ENCODE measurements at places on chromosomes 16 and 17.

DNA sequence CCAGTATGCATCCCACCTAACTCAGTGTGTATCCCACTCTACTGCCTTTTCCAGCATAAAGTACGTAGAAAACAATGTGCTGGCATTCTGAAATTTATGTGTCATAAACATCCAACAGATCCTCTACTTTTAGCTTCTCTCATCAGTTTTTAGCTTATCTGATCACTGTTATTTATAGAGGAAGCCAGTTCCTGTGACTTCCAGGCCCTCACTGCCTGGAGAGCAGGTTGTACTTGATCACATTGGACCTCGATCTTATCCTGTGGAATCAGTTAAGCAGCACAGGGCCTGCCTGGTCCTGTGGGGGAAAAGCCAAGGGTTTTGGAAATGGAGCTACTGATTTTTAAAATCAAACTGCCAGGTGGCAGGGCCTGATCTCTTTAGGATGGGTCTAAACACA is 30.8 kb downstream of the PRSS54 start:
- DNase-seq, result no peak

DNA sequence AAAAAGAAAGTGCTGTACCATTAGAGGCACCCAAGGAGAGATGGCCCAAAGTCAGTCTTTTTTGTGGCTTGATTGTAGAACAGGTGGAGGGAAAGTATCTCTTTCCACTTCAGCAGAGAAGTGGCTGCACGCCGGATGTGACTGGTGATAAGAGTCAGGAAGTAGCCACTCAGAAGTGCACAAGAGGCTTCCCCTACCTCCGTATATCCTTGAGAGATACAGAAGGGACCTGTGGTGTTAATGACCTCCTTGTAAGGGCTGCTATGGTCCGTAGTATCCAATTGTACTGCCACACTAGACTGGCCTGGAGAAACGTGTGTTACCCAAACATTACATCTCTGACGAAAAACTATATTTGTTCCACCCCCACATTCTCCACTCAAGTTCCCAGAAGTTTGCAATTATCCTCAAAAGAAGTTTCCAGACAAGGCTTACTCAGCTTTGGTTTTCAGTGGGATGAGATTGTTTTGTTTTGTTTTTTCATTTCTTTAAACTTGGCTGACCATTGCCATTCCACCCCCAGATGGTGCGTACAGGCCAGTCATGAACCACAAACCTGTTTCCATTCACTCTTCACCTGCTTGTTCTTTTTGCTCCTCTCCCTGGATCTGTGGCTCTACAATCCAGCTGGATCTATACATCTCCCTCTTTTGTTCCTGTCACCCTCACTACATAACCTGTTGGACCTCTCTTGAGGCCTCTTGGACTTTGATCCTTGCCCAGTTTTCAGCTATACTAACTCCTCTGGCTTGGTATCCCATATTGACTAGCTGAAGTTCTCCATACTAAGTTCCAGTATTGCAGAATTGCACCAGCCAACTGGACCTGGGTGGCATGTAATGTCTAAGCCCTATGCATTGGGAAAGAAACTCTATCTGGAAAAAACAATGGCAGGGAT is 20.7 kb upstream of the MED13 start:
- no peak for DNase-seq

DNA sequence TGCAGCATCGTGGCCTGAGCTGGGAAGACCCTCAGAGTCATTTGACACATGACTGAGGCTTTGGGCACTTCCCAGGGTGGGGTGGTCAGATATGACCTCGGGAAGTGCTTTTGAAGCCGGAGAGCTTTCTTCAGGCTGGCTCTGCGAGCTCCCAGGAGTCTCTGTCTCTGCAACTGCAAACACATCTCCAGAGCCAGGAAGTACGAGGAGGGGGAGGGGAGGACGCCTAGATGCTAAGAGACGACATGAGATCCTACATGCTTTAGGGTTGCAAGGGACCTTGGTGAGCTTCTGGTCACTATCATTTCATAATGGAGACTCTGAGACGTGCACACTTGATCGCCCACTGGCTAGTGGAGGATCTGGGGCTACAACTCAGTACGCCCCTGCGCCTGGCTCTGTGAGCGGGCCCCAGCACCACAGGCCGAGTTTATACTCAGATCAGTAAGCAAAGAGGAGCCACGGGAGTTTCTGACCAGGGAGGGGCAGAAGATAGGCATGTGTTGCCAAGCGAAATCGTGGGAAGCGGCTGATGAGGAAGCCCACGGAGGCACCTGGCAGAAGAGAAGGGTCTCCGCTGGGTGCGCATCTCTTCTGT is 527 bp upstream of the MGAT5B start:
- DNase-seq, result no peak

DNA sequence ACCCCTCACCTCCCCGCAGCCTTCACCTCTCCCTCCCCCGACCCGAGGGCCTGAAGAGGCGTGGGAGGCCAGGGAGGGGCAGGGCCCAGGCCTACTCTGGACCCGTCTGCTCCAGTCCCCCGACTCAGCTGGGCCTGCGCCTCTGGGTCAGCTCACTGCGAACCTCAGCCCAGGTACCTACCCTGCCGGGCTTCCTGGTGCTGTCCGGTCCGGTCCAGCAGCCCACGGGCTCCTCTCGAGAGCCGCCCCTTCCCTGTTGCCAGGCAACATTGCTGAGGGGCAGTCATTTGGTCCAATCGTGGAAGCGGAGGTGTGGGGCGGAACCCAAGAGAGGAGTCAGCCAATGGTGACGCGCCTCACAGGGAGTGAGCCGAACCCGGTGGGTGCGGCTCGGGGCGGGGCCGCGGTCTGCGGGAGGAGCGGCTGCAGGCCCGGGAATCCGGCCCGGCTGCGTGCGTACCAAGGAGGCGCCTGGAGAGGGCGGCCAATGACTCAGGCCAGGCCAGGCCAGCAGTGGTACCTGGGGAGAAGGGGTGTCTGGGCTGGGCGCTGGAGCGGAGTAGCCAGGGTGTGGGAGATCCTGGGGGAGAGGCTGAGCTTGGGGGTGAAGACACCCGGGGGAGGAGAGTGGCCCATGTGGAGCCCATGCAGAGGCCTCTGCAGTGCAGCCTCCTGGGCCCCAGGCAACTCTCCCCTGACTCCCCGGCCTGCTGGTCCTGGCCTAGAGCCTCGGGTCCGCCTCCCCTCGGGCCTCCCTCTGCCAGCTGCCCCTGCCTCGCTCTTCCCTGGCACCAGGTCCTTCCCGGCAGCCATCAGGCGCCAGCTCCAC is at the start of gene MEAK7:
MEAK7 (minus strand) TSS at position 240 of the 829 bp plus-strand sequence. CDS start 6,573 bp downstream, outside the sequence.
- peak; percentile 97 for DNase-seq

GRCh38 chr16:590188-590814 is 435 bp downstream of the RAB40C start:
- DNase-seq, result no peak

DNA sequence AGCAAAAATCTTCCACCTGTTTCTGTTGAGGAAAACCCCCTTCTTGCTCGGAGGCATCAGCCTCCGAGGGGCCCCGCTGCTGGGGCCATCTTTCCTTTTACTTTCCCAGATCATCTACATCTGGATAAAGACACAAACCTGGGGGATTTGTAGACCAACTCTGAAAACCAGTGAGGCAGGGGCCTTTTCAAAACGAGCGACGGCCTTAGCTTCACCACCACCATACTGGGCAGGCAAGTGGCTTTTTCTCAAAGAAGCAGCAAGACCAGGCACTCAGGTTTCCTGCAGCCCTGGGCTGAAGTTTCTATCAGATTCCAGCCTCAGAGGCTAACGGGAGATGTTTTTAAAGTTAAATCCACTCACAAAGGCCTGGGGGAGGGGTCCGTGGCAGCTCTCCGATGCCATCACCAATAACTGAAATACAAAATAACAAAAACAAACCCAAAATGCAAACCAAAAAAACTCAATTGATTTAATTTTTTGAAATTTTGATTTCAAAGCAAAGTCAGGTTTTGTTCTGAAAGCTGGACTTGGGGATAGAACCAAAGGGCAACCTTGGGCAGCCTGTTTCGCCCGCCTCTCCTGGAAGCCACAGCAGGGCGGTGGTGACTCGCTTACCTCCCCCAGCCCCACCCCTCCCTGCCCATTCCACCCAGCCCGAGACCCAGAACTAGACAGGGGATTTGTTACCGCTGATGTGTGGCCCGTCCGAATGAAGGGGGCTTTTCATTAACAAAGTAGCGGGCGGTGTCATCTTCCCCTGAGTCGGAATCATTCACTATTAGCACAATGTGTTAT is 55.8 kb downstream of the SALL1 start:
- no peak for DNase-seq

DNA sequence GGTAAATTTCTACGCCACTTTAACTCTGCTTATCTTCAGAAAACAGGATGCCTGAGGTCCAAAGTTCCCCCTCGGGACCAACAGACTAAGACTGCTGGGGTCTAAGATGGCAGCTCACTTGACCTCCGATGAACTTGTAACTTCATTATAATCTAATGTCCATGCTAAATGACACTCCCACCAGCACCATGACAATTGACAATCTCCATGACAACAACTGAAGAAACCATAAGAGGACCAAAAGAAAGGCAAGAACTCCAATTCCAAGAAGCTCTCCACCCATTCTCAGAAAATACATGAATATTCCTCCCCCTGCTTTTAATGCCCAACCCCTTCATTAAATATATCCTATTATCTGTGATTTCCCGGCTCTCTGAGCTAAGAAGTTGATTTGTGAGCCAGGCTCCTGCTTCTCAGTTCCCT is 7.5 kb downstream of the CCL4 start:
- no peak for DNase-seq

DNA sequence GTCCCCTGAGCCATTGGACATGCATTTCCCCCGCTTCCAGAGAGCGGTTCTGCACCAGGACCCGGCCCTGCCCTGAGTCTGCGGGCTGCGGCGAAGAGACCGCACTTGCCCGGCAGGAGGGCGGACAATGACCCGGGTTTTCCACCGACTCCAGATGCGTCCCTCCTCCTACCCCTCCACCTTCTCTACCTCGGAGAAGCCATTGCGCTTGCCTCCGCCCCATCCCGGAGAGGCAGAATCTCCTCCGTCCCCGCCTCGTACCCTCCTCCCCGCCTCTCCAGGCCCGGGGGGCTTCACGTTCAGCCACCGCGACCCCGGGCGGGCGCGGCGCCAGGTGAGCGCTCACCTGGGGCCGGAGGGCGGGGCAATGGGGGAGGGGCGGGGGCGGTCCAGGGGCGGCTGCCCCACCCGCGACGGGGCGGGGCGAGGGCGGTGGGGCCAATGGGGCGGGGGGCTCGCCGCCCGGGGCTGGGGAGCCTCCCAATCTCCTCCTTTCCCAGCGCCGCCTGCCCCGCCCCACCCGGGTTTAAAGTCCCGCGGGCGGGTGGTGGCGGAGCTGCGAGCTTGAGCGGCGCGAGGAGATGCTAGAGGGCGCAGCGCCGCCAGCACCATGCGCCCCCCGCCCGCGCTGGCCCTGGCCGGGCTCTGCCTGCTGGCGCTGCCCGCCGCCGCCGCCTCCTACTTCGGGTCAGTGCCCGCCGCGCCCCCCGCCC is at the start of gene WNT9B:
WNT9B (plus strand) TSS at position 555 of the 713 bp plus-strand sequence; CDS start at position 611, 56 bp downstream.
- DNase-seq, result peak; percentile 67

- DNase-seq, result no peak
These were observed 14.4 kb downstream of the MYBBP1A start for GRCh38 chr17:4540687-4541327.

GRCh38 chr16:67657017-67657608 is 2.9 kb downstream of the ACD start:
- DNase-seq, result no peak

- no peak for DNase-seq
These were observed 88.6 kb downstream of the RPTOR start for GRCh38 chr17:80633207-80633606.

- no peak for DNase-seq
These were observed 43.0 kb downstream of the GAN start for GRCh38 chr16:81357711-81358260.

DNA sequence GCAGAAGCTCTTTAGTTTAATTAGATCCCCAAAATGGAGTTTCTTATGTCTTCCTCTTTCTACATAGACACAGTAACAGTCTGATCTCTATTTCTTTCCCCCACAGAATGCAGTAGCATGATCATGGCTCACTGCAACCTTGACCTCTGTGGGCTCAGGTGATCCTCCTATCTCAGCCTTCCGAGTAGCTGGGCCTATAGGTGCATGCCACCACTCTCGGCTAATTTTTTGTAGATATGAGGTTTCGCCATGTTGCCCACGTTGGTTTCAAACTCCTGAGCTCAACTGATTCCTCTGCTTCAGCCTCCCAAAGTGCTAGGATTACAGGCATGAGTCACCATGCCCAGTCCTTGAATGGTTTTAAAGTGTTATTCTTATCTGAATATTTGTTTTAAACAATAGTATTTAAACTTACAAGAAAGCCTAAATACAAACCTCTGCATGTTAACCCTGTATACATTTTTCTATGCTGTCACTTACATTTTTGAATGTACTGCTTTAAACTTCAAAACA is 120.6 kb downstream of the GOSR1 start:
- DNase-seq, result no peak

GRCh38 chr16:69112285-69113129 is 7.1 kb downstream of the HAS3 start:
- peak; percentile 97 for DNase-seq

DNA sequence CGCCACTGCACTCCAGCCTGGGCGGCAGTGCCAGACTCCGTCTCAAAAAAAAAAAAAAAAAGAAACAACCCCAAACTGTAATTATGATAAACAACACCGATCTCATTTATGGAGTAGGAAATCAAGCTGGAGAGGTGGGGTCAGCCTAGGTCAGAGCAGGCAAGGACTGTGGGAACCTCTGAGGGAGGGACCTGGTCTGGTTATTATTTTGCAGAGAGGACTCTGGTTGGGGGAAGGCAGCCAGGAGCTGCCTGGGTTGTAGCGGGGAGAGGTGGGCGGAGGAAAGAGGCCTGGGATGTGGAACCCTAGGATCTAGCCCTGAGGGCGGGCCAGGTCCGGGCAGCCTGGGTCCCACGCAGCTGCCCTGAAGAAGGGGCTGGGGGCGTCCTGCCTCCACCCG is 10.9 kb upstream of the HS3ST6 start:
- DNase-seq, result peak; percentile 72

- DNase-seq, result no peak
These were observed 168.5 kb upstream of the DYNLRB2 start for GRCh38 chr16:80372341-80372740.

- DNase-seq, result no peak
These were observed 117.7 kb upstream of the ELAC2 start for GRCh38 chr17:13135506-13135905.

DNA sequence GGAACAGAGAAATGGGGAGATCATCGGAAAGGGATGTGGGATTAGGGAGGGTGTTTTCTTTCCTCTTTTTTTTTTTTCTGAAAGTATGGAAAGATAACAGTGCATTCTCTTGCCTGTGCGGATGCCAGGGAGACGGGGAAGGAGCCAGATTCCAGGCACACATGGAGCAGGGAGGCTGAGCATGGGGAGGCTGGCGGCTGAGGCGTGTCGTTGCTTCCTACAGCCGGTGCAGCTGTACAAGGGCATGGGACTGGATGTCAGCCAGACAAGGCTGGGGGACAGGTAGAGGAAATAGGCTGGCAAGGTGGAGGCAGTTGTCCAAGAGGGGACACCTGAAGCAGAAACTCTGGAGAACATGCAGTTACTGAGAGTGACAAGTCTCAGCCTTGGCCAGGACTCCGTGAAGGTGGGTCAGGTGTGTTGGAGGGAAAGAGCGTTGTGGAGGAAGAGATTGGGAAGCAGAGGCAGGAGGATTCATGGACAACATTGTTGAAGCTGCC is 16.6 kb upstream of the ADORA2B start:
- no peak for DNase-seq

GRCh38 chr16:79623062-79623461 is 22.5 kb upstream of the MAF start:
- DNase-seq, result no peak

- peak; percentile 70 for DNase-seq
These were observed 6.1 kb upstream of the SP2 start for GRCh38 chr17:47889734-47890529.

GRCh38 chr17:39563476-39563875 is 44.2 kb downstream of the NEUROD2 start:
- no peak for DNase-seq

Measured in HuH-7.5 (cell line).